Lower lobe of right lung (tissue), 2 donors: ENCODE measurements at places on chromosomes 1 and 21. TPM values are rescaled to one million over a fixed set of nuclear protein-coding genes. Genes with fewer than 3 reads are reported as not detected.

TRIM67 gene
- total RNA-seq, result not detected

DNA sequence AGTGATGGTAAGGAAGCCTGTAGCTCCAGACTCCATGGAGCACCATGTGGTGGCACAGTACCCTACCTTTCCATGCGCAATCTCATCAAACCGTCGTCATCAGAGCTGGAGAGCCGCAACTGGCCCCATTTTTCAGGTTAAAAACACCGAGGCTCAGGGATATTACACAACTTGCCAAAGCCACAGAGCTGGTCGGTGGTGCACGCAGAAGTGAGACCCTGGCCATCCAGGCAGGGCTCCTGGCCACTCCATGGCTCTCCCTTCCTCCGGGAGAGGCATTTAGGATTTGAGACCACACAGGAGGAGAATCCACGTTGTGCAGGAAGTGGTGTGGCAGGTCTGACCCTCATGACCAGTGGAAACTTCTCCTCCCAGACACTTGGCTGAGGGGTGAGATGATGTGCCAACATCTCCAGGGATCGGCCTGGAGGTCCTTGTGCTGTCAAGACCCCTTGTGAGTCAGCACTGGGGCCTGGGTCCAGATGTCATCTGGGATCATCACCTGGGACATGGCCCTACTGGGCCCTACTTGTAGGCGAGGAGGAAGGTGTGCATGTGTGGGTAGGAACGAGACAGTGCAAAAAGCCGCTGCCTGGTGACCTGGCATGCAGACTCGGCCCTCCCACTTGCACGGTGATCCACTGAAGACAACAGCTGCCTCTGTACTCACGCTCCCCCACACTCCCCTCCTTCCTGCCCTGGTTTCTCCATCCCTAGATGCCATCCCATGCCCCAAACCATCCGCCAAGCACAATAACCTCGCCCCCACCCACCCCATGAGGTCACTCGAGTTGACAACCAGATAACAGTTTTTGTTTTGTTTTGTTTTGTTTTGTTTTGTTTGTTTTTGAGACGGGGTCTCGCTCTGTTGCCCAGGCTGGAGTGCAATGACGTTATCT lies 10.4 kb downstream of the TFF3 start:
- peaks cover 13% of the 10 kb centered on the region for H3K27me3 ChIP-seq
- no peak overlapping the region for H3K27ac ChIP-seq
- DNase-seq, result no peak
- no peaks in the 10 kb centered on the region for H3K36me3 ChIP-seq

- H3K36me3 ChIP-seq, result no peaks in the 10 kb centered on the region
- H3K27me3 ChIP-seq, result no peaks in the 10 kb centered on the region
- no peak for DNase-seq
- no peaks in the 10 kb centered on the region for H3K4me1 ChIP-seq
- H3K4me3 ChIP-seq, result no peak overlapping the region
Observed at GRCh38 chr1:196890668-196891067, 2.8 kb downstream of the CFHR4 start.

PGBD5 gene
- 2.3 TPM for total RNA-seq

DNA sequence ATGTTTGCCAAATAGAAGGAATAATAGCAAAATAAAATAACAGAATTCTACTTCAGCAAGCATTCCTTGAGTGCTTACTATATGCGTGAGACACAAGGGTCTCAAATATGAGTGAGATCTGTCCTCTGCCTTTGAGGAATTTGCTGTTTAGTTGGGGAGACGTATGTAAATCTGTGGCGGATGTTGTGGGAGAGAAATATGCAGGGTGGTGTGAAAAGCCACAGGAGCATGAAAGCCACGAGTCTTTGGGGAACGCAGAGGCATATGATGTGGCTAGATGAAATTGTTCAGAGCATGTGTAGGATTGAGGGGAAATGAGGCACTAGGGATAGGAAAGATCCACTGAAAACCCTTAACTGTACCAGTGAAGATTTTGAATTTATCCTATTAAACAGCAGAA lies 244.4 kb downstream of the PBX1 start:
- no peaks in the 10 kb centered on the region for H3K4me1 ChIP-seq
- H3K4me3 ChIP-seq, result no peak overlapping the region
- peaks cover 31% of the 10 kb centered on the region for H3K36me3 ChIP-seq
- DNase-seq, result no peak

- H3K4me1 ChIP-seq, result peaks cover 2% of the 10 kb centered on the region
- H3K27ac ChIP-seq, result no peak overlapping the region
- H3K36me3 ChIP-seq, result no peaks in the 10 kb centered on the region
- H3K27me3 ChIP-seq, result no peaks in the 10 kb centered on the region
- no peak for DNase-seq
- no peak overlapping the region for H3K4me3 ChIP-seq
Observed at GRCh38 chr1:92872719-92873118, 40.9 kb downstream of the RPL5 start.

DNA sequence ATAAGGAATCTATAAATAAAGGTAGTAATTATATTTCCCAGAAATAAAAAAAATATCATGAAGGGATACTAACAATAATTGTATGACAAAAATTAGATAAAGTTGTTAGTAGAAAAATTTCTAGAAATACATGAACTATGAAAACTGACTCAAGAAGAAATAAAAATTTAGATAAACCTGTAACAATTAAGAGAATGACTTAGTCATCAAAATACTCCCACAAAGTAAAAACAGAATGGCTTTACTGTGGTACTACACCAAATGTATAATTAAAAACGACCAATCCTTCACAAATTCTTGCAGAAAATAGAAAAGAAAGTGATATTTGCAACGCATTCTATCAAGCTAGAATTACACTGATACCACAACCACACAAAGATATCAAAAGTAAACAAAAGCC lies 176.2 kb upstream of the ETV3 start:
- peaks cover 4% of the 10 kb centered on the region for H3K4me1 ChIP-seq
- peaks cover 5% of the 10 kb centered on the region for H3K27me3 ChIP-seq
- no peak for DNase-seq
- no peak overlapping the region for H3K27ac ChIP-seq
- H3K4me3 ChIP-seq, result no peak overlapping the region

GRCh38 chr1:178819123-178819522 lies 51.8 kb downstream of the ANGPTL1 start:
- no peak overlapping the region for H3K4me3 ChIP-seq
- H3K27ac ChIP-seq, result no peak overlapping the region
- DNase-seq, result no peak
- H3K36me3 ChIP-seq, result no peaks in the 10 kb centered on the region
- H3K4me1 ChIP-seq, result no peaks in the 10 kb centered on the region

DNA sequence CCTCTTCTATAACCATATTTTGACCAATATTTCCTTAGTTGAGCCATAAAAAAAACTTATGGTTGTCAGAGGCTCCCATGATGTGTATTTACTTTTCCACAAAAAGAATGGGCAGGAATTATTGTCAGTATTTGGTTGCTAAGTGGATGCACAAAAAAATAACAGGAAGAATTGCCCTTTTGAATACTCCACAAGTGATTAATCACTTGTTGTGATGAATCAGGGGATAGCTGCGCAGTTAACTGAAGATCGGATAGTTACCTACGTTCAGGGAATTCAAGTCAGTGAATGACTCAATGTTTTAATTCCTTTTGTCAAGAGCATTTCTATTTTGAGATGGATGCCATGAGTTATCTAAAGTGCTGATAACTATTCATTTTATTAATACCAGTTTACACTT lies 785.2 kb upstream of the B3GALT2 start:
- H3K4me1 ChIP-seq, result no peaks in the 10 kb centered on the region
- no peaks in the 10 kb centered on the region for H3K27me3 ChIP-seq
- H3K27ac ChIP-seq, result no peak overlapping the region
- H3K36me3 ChIP-seq, result no peaks in the 10 kb centered on the region
- DNase-seq, result no peak

GRCh38 chr1:93635614-93636543 lies 45.8 kb downstream of the BCAR3 start:
- peaks cover 9% of the 10 kb centered on the region for H3K4me1 ChIP-seq
- peaks cover 5% of the 10 kb centered on the region for H3K36me3 ChIP-seq
- peak overlapping the region; percentile 31 for H3K27ac ChIP-seq
- no peak for DNase-seq
- H3K4me3 ChIP-seq, result no peak overlapping the region

- no peak overlapping the region for H3K27ac ChIP-seq
- no peaks in the 10 kb centered on the region for H3K27me3 ChIP-seq
- no peaks in the 10 kb centered on the region for H3K36me3 ChIP-seq
- H3K4me3 ChIP-seq, result no peak overlapping the region
- no peaks in the 10 kb centered on the region for H3K4me1 ChIP-seq
- DNase-seq, result no peak
Observed at GRCh38 chr21:31611445-31611844, 48.0 kb upstream of the SOD1 start.

C1orf116 gene
- total RNA-seq, result 123 TPM

AGMAT gene
- not detected for total RNA-seq

FMO2 gene
- total RNA-seq, result 288 TPM

CD247 gene
- 8.7 TPM for total RNA-seq

GRCh38 chr1:205328476-205328875 lies 6.9 kb upstream of the NUAK2 start:
- no peak overlapping the region for H3K27ac ChIP-seq
- H3K36me3 ChIP-seq, result no peaks in the 10 kb centered on the region
- no peak for DNase-seq
- no peak overlapping the region for H3K4me3 ChIP-seq
- H3K27me3 ChIP-seq, result no peaks in the 10 kb centered on the region

DNA sequence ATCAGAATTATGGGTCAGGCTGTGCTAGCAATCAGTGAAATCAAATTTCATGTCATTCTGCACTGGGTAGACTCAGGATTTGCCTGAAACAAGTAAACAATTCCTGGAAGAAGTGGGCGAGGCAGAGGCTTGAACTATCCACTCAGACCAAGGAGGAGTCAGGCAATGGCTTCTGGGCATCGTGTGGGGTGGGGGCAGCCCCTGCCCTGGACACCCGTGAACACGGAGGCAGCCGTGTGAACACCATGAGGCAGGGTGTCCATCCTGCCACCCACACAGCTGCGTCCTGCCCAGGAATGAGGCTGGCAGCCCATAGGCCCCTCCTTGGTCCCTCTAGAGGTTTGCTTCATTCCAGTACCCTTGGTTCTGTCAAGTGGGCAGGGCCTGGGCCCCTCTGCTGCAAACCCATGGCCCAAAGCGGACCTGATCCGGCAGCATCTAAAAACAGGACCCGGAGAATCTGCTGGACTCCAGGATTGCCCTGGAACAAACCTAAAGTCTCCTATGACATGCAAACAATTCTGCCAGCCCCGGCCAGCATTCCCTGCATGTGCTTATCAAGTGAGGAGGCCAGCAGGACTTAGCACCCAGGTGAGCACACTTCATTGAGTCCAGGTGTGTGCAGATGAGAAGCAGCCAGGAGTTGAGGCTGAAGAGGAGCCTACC lies 69.5 kb downstream of the PDE9A start:
- H3K27me3 ChIP-seq, result no peaks in the 10 kb centered on the region
- DNase-seq, result no peak
- no peak overlapping the region for H3K4me3 ChIP-seq
- H3K27ac ChIP-seq, result peak overlapping the region; percentile 14

- no peak overlapping the region for H3K4me3 ChIP-seq
- no peaks in the 10 kb centered on the region for H3K27me3 ChIP-seq
- H3K36me3 ChIP-seq, result no peaks in the 10 kb centered on the region
- DNase-seq, result no peak
- no peaks in the 10 kb centered on the region for H3K4me1 ChIP-seq
Observed at GRCh38 chr1:223266632-223267172, 97.3 kb downstream of the SUSD4 start.

KRTAP12-1 gene
- not detected for total RNA-seq
